Activated CD4-positive, alpha-beta T cell treated with anti-CD3 and anti-CD28 coated beads for 1 hour (primary cell): ENCODE measurements at places on chromosomes 13 and 19.

DNA sequence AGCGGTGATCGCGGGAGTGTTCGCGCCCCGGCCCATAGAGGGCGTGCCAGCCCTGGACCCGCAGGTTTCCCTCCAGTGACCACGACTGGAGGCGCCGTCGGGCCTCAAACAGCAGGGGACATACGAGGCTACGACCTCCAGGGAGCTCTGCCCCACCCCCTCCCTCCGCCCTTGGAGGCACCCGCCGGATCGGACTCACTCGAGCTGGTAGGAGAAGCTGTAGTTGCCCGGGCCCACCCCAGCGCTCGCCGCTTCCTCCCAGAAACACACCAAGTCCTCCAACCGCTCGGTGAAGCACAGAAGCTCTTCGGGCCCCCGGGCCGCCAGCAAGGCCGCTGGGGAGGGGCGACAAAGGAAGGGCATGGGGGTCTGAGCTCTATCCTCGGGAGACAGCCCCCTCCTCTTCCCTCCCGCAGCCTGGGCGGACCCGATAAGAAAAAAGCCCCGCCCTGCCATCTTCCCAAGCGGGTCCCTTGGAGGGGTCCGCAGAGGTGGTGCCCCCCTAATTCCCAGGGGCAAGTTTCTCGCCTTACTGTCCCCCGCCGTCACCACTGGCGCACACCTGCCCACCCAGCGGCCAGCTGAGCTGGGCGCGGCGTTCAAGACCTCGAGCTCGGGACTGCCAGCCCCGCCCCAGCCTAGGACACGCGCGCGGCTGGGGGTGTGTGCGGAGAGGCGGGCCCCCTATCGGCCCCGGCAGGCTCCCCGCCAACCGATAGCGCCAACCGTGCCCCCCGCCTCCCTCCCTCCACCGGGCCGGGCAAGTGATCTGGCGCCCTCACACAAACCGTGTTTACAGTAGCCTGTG, 1.0 kb downstream of the EPOR start:
- DNase-seq = no peak

GRCh38 chr13:95813139-95813538, 136.2 kb downstream of the DNAJC3 start:
- no peak for DNase-seq

GRCh38 chr19:35290381-35291127, 1.4 kb upstream of the MAG start:
- no peak for DNase-seq

GRCh38 chr19:48354332-48354992, 9.3 kb downstream of the TMEM143 start:
- DNase-seq = no peak
